ENCODE measurements at places on chromosomes 11 and 22.

DNA sequence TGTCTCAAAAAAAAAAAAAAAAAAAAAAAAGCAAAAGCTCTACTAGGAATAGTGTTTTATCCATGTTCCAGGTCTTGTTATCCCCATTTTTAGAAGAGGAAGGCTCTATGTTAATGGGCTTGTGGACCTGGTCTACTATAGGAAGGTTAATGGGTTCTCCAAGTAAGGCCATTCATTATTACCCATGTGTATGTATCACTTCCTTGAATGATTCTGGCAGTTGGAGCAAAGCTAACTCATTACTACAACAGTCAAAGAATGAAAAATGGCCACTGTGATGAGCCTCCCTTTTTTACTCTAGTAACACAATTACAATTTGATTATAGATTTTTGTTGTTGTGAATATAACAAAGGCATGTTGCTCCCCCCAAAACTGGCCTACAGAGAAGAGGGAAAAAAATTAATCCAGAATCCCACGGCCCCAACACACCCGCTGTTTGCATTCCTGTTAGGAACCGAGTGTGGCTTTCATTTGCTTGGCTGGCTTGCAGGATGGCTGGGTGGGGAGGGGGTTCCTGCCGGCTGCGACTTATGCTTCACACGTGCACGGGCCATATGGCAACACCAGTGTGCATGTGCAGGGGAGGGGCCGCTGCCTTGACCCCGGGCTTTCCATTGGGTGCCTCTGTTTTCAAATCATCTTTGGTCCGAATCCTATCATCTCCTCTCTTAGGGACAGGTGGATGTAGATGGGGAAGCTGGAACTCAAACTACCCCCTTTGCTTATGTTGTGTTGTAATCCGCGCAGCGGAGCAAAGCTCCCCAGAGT lies 148.8 kb downstream of the HIPK3 start:
- no peak for DNase-seq

DNA sequence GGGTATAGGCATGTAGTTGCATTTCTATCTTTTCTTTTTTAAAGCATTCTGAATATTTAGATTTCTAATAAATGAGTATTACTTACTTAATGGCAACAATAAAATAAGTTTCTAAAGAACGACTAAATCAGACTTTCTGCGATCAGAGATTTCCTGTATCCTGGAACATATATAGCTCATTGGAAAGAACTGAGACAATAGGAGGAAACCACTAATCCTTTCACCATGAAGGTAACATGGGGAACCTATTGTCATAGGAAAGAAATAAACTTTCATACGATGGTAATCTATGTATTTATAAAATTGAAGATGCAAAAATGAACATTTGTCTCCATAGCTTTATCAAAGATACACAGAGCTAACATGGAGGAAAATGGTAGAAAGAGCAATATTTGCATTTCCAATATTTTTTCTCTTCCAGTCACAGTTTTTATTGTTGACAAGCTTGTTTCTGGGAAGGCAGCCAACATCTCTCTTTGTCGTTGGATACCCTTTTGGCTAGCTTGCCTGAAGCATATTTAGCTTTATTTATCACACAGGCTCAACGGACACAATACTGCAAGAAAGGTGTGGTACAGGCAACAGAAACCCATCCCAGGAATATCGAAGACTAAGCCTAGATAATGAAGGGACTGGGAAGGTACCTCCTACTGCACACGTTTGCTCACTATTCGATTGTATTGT lies 293.3 kb upstream of the MPPED2 start:
- no peak for DNase-seq

DNA sequence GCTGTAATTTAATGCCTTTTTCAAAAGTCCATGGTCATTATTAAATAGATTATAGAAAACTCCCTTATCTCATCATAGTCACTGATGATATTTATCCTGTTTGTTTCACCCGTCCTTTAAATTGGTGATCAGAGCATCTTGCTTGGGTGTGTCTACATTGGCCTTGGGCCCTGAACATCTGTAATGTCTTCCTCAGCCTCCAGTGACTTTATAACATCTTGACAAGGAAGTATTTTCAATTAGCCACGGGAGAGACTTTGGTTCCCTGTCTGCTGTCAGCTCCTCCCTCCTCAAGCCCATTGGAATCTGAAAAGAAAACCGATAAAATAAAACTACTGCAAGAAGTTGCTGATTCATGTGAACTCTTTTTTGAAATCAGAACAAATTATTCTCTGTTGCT lies 116.9 kb upstream of the TTC12 start:
- DNase-seq = no peak

- DNase-seq = no peak
Observed at GRCh38 chr11:74462009-74462408, 5.3 kb downstream of the KCNE3 start.

DNA sequence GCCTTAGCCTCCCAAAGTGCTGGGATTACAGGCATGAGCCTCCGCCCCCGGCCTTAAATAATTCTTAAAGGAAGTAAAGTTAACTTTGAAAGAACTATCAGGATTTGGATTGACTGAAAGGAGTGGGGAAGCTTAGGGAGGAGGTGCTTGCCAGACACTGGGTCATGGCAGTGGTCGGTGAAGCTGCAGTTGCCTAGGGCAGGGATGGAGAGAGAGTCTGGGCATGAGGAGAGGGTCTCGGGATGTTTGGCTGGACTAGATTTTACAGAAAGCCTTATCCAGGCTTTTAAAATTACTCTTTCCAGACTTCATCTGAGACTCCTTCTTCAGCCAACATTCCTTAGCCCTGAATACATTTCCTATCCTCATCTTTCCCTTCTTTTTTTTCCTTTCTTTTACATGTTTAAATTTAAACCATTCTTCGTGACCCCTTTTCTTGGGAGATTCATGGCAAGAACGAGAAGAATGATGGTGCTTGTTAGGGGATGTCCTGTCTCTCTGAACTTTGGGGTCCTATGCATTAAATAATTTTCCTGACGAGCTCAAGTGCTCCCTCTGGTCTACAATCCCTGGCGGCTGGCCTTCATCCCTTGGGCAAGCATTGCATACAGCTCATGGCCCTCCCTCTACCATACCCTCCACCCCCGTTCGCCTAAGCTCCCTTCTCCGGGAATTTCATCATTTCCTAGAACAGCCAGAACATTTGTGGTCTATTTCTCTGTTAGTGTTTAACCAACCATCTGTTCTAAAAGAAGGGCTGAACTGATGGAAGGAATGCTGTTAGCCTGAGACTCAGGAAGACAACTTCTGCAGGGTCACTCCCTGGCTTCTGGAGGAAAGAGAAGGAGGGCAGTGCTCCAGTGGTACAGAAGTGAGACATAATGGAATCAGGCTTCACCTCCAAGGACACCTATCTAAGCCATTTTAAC lies at the start of gene NNMT:
Gene NNMT, plus strand, starts transcription at position 724 of the 929 bp plus-strand sequence. Its CDS starts 158 bp downstream, at position 882.
- no peak for DNase-seq

GRCh38 chr22:21103633-21104032 lies 57.9 kb downstream of the LRRC74B start:
- DNase-seq = no peak

All from stimulated activated CD4-positive, alpha-beta T cell treated with anti-CD3 and anti-CD28 coated beads, Interleukin-1b, Interleukin-23, amount 100 ng/mL, for 48 hours (primary cell).